ENCODE measurements at places on chromosomes 2 and 18.

GRCh38 chr2:129767346-129768035 is 212.0 kb upstream of the RAB6C start:
- no peak for DNase-seq

- no peak for DNase-seq
Measured at GRCh38 chr18:44482761-44483160, 197.9 kb upstream of the SETBP1 start.

- no peak for DNase-seq
Measured at GRCh38 chr2:113281910-113282746, 3.4 kb upstream of the PAX8 start.

DNA sequence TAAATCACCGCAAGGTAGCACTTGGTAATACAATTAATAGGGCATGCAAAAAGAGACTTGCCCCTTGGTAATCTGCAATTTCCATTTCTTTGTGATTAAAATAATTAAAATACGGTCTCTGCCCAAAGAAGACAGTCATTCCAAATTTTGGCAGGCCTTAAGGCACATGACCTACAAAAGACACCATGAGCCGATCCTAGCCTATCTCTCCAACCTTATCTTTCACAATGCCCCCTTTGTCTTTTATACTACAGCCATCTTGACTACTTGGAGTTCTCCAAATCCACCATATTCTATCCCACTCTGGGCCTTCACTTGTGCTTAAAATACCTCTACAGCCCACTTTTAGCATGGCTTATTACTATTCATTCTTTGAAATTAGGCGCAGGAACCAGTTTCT is 23.3 kb downstream of the CFAP210 start:
- no peak for DNase-seq

- DNase-seq: no peak
Measured at GRCh38 chr2:1758171-1758570, 13.9 kb upstream of the PXDN start.

GRCh38 chr18:13611142-13611600 is 115.2 kb downstream of the FAM210A start:
- DNase-seq: no peak

DNA sequence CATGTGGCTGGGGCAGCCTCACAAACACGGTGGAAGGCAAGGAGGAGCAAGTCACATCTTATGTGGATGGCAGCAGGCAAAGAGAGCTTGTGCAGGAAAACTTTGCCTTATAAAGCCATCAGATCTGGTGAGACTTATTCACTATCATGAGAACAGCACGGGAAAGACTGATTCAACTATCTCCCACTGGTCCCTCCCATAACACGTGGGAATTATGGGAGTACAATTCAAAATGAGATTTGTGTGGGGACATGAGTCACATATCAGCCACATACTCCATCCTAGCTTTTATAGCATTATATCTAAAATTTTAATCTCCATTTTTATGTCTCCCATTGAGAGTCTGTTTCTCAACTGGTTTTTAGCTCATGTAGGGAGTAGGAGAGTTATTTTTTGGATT is 45.7 kb downstream of the ICOS start:
- no peak for DNase-seq

DNA sequence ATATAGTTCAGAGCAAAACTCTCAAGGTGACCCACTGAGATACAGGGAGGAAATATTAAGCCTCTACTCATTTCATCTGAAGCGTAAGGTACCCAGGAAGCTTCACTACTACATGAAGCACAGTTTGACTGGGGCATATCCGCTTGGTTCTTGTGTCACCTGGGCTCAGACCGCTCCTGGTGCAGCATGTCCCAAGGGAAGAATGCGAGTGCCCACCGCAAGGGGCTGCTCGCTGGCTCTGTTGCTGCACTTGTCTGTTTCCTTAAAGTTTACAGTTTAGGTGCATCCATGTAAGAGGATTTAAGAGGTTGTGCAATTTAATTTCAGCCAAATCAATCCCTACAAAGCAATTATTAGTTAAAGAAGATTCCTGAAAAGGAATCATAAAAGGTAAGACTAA is 507.8 kb downstream of the FBXO15 start:
- no peak for DNase-seq

DNA sequence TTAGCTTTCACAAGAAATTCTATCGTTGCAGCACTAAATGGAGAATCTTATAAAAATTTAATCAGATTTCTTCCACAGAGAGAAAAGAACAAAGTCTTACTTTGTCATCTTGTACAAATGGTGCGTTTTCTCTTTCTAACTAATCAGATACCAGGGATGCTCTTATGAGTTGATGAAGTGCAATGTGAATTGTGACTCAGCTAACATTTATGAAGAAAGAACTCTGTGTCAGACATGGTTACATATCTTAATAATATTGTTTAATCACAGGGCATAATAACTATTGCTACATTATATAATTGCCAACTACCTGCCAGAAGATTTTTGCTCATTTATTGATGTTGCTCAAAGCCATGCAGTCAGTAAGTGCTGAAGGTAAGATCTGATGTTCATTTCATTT is 465.0 kb downstream of the CCDC85A start:
- DNase-seq: no peak

DNA sequence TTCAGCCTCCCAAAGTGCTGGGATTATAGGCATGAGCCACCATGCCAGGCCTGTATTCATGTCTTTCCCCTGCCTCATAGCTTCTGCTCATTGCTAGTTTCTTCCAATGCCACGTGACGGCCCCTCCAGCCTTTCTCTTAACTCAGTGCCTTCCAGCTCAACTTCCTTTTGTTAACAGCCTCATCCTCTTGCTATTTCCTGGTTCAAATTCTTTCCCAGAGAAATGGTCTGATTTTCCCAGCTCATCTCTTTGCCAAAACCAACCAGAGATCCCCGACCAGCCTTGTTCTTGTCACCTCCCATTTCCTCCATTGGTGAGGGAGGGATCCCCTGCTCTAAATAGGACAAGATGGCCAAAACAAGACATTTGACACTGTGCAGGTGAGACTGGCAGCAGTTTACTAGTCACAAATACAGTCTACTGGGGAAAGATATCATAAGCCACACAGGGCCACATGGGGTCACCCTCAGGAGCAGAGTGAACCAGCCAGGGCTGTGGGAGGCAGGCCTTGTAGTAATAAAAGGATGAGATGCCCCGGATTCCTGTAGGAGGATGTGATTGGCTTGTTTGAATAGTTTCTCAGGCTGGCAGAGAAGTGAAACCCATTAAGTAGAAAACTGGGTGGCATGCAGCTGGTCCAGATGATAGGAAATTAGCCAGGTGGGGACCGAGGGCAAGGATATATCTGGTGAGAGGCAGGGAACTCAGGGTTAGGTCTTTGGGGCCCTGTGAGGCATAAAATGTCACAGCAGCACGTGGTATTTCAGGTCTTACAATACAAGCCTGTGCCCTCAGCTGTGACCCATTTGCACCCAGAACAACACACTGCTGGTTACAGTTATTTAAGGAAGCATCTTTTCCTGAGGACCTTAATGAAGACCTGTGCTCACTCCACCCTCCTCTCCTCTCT is 6.4 kb downstream of the CD207 start:
- no peak for DNase-seq

- DNase-seq: no peak
Measured at GRCh38 chr18:11859282-11859830, 8.1 kb downstream of the CHMP1B start.

DNA sequence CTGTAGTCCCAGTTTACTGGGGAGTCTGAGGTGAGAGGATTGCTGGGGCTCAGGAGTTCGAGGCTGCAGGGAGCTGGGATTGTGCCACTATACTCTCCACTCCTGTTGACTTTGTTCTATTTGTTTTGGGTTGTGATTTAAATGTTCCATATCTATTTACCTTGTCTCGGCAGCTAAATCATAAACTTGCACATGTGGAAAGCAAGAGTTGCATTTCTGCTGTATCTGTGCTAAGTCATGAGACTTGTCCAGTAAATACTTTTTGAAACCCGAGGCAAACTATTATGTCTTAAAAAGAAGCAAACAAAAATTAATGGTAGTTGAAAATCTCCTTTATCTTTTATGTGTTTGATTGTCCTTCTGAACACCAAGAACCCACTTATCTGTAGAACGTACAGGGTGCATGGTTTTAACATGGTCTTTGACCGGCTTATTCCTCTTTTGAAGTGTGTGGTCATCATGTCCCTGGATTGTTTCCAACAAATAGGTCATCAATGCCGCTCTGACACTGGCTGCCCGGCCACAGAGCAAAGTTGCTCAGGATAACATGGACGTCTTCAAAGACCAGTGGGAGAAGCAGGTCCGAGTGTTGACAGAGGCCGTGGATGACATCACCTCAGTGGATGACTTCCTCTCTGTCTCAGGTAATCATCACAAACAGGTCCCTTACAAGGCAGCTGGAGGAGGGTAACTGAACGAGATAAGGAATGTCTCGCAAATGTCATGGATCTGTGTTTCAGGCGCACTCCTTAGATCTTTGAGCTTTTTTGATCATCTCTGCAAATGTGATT is 241.1 kb upstream of the LRRTM1 start:
- no peak for DNase-seq

DNA sequence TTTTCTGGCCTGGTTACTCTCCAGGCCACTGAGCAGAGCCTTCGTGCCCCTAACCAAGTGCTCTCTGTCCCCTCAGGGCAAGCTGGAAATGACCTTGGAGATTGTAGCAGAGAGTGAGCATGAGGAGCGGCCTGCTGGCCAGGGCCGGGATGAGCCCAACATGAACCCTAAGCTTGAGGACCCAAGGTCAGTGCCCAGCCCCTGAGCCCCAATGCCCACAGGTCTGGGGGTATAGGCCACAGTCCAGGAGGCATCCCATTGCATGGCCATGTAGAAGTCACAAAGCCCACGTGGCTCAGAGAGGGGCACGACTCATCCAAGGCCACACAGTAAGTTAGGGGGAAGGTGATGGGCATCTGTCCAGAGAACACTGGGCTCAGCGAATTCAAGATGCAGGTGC is 227.6 kb downstream of the DYSF start:
- DNase-seq: no peak

- DNase-seq: no peak
Measured at GRCh38 chr2:168119515-168120141, 127.8 kb downstream of the STK39 start.

- DNase-seq: no peak
Measured at GRCh38 chr18:42092848-42093247, 137.8 kb downstream of the PIK3C3 start.

DNA sequence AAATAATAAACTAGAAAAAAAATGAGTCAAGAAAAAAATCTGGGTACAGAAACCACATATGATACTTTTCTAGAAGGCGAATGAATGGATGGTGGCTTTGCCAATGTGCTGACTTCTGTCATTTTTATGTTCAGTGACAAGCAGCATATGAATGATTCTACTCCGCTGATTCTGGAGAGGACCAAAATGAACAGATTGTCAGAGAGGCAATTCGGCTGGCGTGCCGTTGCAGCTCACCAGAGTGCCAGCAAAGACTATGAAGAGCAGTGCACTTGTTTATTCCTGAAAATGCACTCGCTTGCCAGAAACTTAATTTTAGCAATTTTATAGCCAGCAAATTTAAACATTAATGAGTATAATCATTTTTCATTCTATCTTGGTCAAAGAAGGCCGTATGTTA is 105.9 kb upstream of the NYAP2 start:
- DNase-seq: no peak
